ACHN (cell line): ENCODE measurements at places on chromosomes 7 and 10.

GRCh38 chr10:14220026-14220425 is 110.7 kb downstream of the FRMD4A start:
- DNase-seq: no peak

DNA sequence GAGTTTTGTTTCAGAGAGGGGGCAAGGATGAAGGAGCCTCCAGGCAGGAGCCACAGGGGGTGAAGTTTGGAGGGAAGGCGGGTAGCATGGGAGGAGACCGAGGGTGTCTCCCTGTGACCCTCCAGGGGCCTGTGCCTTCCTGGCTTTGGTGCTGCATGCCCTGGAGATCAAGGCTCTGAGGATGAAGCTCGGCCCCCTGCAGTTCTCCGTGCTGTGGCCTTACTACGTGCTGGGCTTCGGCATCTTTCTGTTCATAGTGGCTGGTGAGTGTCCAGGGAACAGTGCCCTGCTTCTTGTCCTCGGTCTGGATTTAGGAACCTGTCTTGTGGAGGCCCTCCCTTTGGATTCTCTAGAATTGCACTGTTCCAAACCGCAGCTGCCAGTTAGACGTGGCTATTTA is 9.2 kb upstream of the ZSCAN25 start:
- DNase-seq: no peak

DNA sequence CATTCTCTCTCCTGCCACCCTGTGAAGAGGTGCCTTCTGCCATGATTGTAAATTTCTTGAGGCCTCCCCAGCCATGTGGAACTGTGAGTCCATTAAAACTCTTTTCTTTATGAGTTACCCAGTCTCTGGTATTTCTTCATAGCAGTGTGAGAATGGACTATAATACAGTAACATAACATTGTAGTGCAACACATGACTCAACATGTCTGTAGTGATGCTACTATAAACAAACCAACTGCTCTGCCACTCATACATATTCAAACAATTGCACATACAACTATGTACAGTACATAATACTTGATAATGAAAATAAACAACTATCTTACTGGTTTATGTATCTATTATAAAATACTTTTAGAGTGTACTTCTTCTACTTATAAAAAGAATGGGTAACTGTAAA is 7.1 kb downstream of the ATOH7 start:
- no peak for DNase-seq

- DNase-seq: no peak
These were observed 49.0 kb upstream of the SEMA3E start for GRCh38 chr7:83697804-83698530.

- DNase-seq: no peak
These were observed 410.0 kb upstream of the SEMA3D start for GRCh38 chr7:85596827-85597226.
